ENCODE measurements at places on chromosomes 11 and 22. TPM values are rescaled to one million over a fixed set of nuclear protein-coding genes. Genes with fewer than 3 reads are reported as not detected.

Gene KRTAP5-10
- not detected for total RNA-seq

Gene ZNF215
- total RNA-seq, result 5.4 TPM

Gene RAB3IL1
- 0.45 TPM for total RNA-seq

Gene DGCR6
- 0.90 TPM for total RNA-seq

Measured in endothelial cell of coronary artery (primary cell).